ENCODE measurements at places on chromosomes 3 and 15.

- no peak for DNase-seq
These were observed 12.4 kb downstream of the ISG20 start for GRCh38 chr15:88651136-88651732.

GRCh38 chr15:22871481-22872086, 33.1 kb downstream of the NIPA2 start:
- DNase-seq: no peak

- no peak for DNase-seq
These were observed 42.7 kb downstream of the ATOSA start for GRCh38 chr15:52636459-52636858.

- DNase-seq: peak; percentile 55
These were observed at the start of gene DNAJA4 for GRCh38 chr15:78264304-78265136. Gene DNAJA4, plus strand, starts transcription at chr15:78264562. Its CDS starts 202 bp downstream, at chr15:78264764.

DNA sequence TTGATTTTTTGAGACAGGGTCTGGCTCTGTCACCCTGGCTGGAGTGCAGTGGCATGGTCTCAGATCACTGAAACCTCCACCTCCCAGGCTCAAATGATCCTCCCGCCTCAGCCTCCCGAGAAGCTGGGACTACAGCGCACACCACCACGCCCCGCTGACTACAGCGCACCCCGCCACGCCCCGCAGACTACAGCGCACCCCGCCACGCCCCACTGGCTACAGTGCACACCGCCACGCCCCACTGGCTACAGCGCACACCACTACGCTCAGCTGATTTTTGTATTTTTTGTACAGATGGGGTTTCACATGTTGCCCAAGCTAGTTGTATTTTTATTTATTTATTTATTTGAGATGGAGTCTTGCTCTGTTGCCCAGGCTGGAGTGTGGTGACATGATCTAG, 35.6 kb downstream of the SLC51A start:
- DNase-seq: no peak

DNA sequence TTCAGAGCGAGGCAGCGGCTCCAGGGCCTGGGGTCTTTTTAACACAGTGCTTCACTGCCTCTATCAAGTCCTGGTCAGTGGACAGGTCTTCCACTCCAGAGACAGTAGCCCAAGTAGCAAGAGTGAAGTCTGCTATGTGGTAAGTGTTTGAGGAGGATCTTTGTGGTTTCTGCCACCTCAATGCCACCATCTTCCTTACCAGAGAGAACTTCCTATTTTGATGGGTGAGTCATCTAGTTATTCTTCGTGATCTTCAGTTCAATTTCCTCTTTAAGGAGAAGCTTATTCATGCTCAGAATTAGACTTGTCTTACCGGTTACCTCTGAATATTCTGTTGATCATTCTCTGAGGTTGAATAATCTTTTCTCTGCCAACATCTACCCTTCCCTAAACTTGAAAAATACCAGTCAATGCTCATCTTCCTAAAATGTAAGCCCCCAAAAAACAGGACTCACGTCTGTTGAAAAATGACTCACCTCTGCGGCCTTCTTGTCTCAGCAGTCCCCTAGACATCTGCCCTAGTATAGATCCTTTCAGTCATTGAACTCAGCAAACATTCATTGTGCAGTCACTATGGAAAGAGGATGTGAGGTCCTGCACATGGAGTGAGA, 32.2 kb upstream of the BCL6 start:
- DNase-seq: peak; percentile 8

- DNase-seq: no peak
These were observed 51.2 kb downstream of the RUBCN start for GRCh38 chr3:197685546-197685945.

- peak; percentile 66 for DNase-seq
These were observed 98.6 kb downstream of the FBLN2 start for GRCh38 chr3:13647298-13648059.

- no peak for DNase-seq
These were observed 11.8 kb downstream of the SAMD7 start for GRCh38 chr3:169923189-169923588.

DNA sequence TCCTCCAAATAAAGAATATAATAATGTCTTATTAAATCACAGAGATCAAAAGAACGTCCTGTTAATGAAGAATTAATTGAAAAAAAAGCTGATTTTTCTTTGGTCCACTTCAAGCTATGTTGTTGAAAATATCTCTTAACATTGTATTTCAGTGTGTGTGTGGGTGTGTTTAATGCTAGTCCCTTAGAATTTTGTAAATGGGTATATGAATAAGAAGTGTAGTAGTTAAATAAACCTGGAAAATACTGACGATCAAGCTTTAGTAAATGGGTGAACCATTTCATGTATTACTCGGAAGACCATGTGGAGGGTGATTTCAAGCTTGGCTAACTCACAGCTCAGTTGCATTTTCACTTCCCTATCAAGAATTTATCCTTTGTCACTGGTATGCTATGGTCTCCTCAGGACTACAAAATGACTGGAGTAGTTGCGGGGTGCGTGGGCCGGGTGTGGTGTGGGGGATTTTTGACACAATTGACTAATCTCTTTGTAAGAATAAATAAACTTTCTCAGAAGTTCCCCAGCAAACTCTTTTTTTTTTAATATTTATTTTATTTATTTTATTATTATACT, 586.4 kb downstream of the GRM7 start:
- no peak for DNase-seq

GRCh38 chr3:71310359-71310979, 273.1 kb downstream of the FOXP1 start:
- peak; percentile 77 for DNase-seq

DNA sequence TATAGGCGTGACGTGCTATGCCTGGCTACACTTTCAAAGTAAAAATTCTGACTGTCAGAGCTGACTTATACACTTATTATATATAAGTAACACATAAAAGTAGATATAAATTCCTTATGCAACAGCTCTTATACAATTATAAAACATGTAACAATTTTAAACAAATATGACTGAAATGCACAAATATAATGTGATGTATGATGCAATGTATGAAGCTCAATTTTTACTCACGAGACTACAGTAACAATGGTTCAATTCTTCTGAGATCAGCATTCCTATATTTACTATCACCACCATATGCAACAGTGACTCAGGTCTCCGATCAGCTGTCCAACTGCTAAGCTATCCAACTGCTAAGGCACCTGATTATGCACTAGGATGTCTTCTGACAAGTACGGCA, 8.2 kb downstream of the BNIP2 start:
- no peak for DNase-seq

DNA sequence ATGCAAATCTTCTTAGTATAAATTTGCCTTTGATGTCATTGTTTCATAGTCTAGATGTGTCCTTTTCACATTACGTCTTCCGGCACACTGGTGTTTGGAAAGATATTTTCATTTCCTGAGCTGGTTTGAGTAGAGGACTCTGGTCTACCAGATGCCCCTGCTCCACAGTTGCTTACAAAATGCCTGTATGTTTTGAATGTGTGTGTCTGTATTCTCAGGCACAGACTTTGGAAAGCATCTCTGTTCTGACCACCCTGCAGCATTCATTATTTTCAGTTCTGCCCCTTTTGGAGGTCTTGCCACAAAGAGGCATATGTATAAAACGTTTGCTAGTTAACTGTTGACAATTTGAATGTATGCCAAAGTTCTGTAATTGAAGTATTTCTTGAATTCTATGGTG, 236.0 kb upstream of the GOLIM4 start:
- no peak for DNase-seq

DNA sequence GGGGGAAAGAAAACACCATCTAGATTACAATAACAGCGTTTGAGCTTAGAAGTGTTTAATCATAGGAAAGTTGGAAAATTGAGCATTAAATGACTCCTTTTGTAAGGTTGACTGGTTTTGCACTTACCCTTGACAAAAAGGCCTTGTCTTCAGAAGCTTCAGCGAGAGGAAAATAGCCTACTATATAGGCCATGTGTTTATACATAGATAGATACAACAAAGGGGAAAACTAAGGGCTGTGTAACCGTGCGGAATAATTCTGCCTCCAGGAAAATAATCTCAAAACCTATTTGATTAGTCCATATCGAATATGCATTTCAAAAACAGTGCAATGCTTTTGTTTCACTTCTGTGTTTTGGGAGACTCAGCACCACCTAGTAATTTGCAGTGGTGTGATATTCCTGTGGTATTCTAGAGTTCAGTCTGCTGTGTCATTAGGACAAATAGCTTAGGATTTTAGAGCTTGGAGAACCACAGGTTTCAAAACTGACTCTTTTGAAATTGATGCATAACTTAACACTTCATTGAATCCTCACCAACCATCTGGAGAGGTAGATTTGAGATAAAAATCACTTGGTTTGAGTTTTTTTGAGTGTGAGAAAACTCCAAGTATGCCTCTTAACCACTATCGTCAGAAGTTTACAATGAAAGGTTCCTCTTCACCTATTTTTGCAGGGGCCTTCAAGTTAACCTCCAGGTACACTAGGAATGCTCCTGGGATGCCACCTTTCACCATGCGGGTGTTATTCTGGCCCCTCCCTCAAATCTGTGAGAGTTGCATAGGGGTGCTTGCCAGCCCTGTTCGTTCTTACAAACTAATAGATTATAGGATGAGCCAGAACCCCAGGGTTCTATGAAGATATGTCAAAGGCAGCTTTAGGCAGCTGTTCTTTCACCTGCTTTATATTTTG, 1.9 kb downstream of the ARHGAP31 start:
- no peak for DNase-seq

DNA sequence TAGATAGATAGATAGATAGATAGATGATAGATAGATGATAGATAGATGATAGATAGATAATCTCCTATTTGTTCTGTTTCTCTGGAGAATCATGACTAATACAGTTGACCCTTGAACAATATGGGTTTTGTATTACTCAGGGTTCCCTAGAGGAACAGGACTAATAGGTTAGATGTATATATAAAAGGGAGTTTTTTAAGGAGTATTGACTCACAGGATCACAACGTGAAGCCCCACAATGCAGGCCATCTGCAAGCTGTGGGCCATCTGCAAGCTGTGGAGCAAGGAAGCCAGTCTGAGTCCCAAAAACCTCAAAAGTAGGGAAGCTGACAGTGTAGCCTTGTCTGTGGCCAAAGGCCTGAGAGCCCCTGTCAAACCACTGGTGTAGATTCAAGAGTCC, 67.6 kb downstream of the PYDC2 start:
- no peak for DNase-seq

GRCh38 chr15:80445300-80446041, 41.3 kb downstream of the ARNT2 start:
- DNase-seq: no peak

DNA sequence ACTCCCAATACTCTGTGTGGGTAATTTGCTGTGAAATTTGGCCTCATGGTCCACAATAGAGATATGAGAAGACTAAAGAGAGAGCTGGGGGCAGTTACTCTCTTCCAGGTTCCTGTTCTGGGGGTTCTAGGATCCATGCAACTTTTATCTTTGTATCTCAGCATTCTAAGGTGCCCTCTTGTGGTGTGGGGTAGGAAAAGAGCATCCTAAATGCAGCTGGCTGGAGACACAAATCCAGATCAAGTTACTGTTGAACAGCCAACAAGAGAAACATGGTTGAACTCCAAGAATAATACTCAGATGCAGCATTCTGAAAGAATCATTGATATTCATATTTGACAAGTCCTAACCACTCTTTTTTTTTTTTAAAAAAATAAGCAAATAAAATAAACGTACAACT, 238.2 kb downstream of the GREM1 start:
- DNase-seq: peak; percentile 41

GRCh38 chr3:169077394-169077906, 586.1 kb downstream of the MECOM start:
- no peak for DNase-seq

GRCh38 chr15:52790169-52790708, at the start of gene ONECUT1:
Gene ONECUT1, minus strand, starts transcription at chr15:52790336. Its CDS starts 452 bp downstream, at chr15:52789884.
- DNase-seq: peak; percentile 38

Measured in umbilical cord (tissue), 2 donors.